ENCODE measurements at places on chromosomes 11 and 22.

GRCh38 chr11:78605296-78605695 is 30.6 kb upstream of the NARS2 start:
- no peak for DNase-seq

- no peak for DNase-seq
Measured at GRCh38 chr11:115363426-115363825, 140.8 kb downstream of the CADM1 start.

DNA sequence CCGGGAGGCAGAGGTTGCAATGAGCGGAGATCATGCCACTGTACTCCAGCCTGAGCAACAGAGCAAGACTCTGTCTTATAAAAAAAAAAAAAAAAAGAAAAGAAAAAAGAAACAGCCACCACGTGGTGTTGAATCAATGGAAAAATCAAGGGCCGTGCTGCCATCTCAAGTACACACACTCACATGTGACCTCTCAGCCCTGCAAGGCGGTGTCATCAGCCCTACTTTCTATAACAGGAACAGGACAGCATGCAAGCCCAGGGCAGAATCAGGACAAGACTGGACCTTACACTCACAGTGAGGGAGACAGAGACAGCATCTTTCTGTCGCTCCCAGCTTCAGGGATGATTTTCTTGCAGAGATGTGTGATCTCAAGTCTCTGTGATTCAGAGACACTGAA is 179.6 kb downstream of the MPPED1 start:
- DNase-seq: no peak

- no peak for DNase-seq
Measured at GRCh38 chr11:17652556-17652955, 66.8 kb upstream of the MYOD1 start.

DNA sequence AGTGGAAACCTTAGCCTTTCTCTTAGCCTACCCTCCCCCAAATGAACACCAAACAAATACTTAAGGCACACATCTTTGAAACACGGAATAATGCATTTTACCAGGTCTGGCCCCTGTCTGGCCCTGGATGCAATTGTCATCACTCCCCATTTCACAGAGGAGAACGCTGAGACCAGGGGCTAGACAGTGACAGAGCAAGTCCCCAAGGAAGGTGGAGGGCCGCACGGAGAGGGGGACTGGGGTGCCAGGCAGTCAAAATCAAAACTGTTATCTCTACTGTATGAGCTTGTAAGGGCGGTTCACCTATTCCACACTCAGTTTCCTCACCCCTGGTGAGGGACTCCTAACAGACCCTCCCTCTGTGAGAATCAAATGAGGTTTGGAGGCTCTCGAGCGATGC is 414.2 kb downstream of the SOX6 start:
- no peak for DNase-seq

GRCh38 chr11:9717040-9717357 is 53.1 kb downstream of the SWAP70 start:
- no peak for DNase-seq

- no peak for DNase-seq
Measured at GRCh38 chr11:72240461-72241290, 3.3 kb downstream of the PHOX2A start.

DNA sequence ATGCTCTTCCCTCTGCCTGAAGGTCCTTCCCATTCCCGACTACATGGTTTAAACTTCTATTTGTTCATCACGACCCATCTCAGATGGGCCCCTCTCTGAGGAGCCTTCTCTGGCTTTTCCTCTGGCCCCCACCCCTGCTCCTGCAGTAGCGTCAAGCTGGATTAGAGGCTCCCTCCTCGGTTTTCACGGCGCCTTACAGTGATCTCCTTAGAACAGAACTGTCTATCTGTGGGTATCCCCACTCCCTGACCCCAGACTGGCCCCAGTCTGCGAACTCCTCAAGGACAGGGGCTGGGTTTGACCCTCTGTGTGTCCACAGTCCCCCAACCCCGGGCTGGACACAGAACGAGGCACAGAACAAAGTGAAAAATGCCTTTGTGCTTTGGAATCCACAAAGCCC is 2.8 kb downstream of the PLEKHB1 start:
- no peak for DNase-seq

DNA sequence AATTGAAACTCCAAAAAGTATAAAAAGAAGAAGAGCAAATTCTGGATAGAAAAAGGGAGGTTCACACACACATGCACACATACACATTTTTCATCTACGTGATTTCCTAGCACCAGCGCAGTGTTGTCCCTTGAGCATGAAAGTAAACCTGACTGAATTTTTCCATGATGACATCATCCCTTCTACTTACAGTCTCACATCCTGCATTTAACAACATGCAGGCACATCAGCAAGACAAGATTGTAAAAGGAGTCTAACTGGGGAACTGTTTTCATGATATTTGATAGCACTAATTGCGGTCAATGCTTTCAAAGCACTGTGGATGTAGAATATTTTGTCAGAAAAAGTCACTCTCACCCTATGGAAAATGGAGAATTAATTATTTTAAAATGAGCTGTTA is 36.6 kb downstream of the GAS2 start:
- DNase-seq: peak; percentile 98

- DNase-seq: peak; percentile 12
Measured at GRCh38 chr22:38353142-38353629, 36.0 kb upstream of the CSNK1E start.

GRCh38 chr11:2537896-2538724 is 93.3 kb downstream of the KCNQ1 start:
- DNase-seq: no peak
